ENCODE measurements at places on chromosomes 5 and 9. TPM values are rescaled to one million over a fixed set of nuclear protein-coding genes. Genes with fewer than 3 reads are reported as not detected.
A peak's percentile ranks its signal among the peaks of the same experiment; 100 is the strongest.

- DNase-seq: no peak
Observed at GRCh38 chr9:107119735-107120134, 163.3 kb upstream of the RAD23B start.

DNA sequence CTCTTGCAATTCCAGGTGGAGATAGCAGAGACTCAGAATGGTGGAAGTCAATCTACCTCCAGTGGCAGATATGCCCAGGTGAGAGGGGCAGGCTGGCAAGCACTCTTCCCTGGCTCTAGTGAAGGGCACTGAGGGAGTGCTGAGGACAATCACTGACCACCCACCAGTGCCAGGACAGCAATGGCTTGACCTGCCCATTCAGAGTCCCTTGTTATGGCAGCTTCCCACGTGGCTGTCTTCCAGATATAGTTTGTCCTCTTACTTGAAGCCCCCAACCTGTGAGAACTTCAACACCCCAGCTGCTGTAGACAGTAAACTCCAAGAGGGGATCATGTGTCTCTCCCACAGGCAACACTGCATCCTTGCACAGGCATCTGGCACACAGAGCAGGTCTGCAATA lies 104.7 kb downstream of the LHFPL2 start:
- DNase-seq: no peak

GRCh38 chr5:16550316-16550952 lies 66.4 kb downstream of the RETREG1 start:
- DNase-seq: no peak

DNA sequence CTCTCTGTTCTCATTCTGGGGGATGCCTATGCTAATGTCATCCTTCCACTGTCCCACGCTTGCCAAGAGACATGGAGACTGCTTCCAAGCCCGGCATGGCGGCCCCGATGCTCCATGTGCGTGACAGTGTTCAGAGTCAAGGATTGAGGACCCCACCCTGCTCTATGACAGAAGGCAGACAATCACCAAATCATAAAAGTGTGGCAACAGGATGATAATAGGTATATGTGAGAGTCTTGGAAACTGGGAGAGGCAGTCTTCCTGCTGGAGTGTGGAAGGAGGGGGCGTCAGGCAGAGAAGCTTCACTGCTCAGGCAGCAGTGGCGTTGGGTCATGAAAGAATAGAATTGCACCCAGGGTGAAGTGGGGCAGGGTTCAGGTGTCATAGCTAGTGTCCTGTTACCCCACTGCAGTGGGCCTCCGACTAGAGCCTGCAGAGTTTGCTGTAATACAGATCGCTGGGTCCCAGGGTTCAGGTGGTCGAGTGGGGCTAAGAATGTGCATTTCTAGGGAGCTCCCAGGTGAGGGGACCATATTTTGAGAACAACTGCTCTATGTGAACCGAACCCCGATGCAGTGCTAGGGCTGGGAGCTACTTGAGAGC lies 12.5 kb upstream of the GADD45G start:
- peak; percentile 77 for DNase-seq

DNA sequence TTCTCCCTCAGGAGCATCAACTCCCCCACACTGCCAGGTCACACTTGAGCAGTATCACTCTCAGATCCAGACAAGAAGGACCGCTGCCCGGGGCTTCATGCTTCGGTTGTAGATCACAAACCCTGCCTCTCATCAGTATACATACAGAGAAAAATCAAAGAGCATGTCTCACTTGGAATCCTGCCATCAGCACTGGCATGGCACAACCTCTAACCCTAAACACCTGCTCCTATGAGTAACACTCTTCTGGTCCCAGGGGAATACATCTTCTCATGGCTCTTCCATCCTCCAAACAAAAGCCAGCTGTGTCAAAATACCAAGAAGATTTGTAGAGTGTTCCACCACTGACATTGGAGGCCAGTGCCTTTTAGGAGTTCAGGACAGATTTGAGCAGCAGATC lies 84.8 kb upstream of the MIER3 start:
- DNase-seq: no peak

DNA sequence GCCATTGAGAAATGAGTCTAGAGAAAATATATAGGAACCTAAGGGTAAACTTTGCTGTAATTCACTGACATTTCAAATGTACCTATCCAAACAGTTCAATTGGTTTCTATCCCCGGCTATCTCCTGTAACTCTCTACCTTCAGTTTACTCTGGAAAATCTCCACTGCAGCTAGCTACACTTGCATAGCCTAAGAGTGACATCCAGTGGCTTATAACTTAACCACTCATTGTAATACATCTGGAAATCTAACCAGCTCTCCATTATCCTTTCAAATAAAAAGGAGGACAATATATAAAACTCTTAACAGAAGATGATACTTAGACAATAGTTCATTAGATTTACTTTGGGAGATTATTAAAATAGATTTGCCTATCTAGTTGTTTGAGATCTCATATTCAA lies 35.3 kb upstream of the SPDL1 start:
- DNase-seq: no peak

- no peak for DNase-seq
Observed at GRCh38 chr5:534743-535671, 10.8 kb upstream of the SLC9A3 start.

- no peak for DNase-seq
Observed at GRCh38 chr5:345404-346195, 24.1 kb downstream of the AHRR start.

DNA sequence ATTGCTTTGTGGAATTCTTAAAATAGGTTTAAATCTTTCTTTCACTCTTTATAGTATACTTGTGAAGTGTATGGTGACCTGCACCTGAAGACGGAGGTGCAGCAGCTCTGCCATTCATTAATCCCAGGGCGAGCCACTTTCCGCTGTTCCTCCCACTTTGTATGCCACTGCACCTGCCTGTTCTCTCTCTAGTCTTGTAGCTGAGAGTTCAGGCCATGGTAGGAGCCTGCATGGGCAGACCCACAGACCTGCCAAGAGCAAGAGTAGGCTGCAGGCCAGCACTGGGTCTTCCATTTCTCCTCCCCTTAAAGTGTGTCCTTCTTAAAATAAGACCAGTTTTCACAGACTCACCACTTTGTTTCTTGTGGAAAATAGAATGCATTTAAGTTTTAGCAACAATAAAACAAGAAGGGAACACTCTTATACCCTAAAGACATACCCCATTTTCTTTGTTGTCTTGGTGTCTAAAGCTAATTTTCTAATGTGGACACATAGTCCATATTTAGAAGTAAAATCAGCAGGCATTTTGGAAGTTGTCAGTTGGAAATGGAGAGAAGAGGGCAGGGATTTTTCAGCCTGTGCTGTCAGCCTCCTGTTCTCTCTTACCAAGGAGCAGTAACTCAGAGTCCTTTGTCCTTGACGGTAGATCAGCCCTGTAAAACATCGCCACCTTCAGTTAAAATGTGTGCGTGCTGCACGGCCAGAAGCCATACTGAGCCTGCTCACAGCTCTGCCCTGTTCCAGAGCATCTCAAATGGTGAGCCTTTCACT lies 103.2 kb downstream of the SNCAIP start:
- DNase-seq: no peak

DNA sequence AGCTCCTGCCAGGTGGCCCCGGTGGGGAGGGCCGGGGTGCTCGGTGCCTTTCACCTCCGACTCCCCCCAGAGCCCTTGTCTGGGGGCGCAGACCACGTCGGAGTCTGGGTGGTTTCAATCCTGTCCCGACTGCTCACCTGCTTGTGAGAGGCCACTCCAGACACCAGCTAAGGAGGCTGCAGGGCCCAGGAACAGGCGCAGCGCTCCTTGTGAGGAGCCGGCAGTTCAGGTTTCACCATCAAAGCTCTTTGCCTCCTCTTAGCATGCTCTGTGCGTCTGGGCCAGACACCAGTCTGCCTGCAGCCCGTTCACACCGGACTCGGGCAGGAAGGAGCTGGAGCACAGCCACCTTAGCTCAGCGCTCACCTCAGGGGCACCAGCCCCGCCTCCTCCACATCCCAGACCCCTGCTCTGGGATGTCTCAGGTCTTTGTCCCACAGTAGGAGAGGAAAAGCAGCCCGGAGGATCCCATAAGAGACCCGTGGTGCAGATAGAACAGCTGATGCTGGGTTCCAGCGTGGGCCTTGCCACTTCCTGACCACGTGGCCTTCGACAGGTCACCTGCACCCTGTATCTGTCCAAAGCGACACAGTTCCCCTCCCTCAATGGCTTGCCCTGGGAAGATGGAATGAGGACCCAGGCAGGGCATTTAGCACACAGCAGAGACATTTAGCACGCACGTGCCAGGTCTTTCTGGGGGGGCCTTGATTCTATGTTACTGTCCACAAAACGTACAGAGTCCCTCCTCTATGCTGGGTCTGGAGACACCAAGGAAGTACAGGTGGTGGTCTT lies 106.2 kb upstream of the LMX1B start:
- no peak for DNase-seq

- no peak for DNase-seq
Observed at GRCh38 chr9:120161776-120162175, 418.2 kb downstream of the CDK5RAP2 start.

- no peak for DNase-seq
Observed at GRCh38 chr5:74660873-74661272, 20.3 kb upstream of the ENC1 start.

DNA sequence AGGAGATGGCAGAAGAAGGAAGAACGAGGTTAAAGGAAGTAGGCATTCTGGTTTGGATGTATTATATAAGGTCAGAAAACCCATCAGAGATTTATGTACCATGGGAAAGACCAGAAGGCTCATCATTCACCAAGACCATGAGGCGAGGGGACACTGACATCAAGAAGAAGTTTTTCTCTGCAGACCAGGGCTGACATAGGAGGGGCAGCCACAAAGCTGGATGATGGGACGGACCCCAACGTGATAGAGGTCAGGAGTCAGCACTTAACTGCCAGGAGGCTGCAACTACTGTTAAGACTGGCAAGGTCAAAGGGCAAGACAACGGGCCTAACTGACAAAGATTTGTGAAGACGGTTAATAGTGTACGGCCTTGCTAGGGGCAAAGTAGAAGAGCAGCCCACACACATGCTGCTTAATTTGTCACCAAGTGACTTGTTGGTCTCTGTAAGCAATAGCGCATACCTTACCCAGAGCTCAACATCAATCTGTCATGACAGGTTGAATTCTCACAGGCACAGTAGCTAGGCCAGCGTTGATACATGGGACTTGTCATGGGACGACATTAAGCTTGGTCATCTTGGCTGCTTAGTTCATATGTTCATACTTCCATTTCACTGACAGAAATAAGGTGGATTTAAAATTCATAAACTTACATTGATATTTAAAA lies 579.7 kb upstream of the CDH10 start:
- DNase-seq: no peak

DNA sequence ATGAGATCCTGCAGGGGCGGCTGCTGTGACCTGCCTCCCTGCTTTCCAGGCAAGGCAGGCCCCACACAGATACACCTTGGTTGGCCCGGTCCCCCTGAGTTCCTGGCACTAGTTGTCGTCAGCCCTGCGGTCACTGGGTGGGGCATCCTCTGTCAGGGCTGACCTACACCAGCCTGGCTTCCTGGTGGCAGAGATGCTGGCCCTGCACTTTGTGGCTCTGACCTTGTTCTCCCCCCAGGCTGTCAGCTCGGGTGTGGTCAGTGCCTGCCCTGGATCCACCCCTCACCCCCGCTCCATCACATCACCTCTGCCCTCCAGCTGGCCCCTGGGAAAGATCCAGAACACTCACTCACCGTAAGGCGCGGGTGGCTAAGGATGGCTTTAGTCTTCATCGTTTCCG lies 74.1 kb downstream of the PHF2 start:
- DNase-seq: no peak

- DNase-seq: no peak
Observed at GRCh38 chr5:102866237-102866600, 111.1 kb downstream of the PAM start.

- no peak for DNase-seq
Observed at GRCh38 chr5:94463739-94464138, 154.7 kb downstream of the KIAA0825 start.

DNA sequence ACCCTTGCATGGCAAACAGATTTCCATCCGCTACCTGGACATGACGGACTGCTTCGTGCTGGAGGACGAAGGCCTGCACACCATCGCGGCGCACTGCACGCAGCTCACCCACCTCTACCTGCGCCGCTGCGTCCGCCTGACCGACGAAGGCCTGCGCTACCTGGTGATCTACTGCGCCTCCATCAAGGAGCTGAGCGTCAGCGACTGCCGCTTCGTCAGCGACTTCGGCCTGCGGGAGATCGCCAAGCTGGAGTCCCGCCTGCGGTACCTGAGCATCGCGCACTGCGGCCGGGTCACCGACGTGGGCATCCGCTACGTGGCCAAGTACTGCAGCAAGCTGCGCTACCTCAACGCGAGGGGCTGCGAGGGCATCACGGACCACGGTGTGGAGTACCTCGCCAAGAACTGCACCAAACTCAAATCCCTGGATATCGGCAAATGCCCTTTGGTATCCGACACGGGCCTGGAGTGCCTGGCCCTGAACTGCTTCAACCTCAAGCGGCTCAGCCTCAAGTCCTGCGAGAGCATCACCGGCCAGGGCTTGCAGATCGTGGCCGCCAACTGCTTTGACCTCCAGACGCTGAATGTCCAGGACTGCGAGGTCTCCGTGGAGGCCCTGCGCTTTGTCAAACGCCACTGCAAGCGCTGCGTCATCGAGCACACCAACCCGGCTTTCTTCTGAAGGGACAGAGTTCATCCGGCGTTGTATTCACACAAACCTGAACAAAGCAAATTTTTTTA lies 242.9 kb downstream of the MARCHF11 start:
- DNase-seq: no peak

DNA sequence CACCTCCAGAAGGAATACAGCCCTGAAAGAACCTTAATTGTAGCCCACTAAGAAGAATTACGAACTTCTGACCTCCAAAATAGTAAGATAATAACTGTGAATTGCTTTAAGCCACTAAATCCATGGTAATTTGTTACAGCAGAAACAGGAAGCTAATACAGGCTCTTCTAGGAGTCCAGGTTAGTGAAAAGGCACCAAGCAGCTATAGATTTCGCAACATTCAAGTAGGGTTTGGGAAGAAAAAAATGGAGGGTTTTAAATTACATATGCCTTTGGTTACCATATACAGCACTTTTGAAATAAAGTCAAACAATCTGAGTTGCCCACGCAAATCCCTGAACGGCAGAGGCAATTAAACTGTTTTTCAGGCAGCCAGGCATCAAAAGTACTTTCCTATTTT lies 1.7 kb upstream of the ACTL7A start:
- DNase-seq: no peak

The MYMK gene
- not detected for total RNA-seq

The CDO1 gene
- total RNA-seq: 16.0 TPM

The CLTA gene
- total RNA-seq: 199 TPM

The MCIDAS gene
- not detected for total RNA-seq

The FAM221B gene
- not detected for total RNA-seq

The PTGDS gene
- 301 TPM for total RNA-seq

The PCDHGA4 gene
- 3.9 TPM for total RNA-seq

The OLFM1 gene
- total RNA-seq: 39.0 TPM
